ENCODE measurements at places on chromosomes 6 and 20.
A peak's percentile ranks its signal among the peaks of the same experiment; 100 is the strongest.

DNA sequence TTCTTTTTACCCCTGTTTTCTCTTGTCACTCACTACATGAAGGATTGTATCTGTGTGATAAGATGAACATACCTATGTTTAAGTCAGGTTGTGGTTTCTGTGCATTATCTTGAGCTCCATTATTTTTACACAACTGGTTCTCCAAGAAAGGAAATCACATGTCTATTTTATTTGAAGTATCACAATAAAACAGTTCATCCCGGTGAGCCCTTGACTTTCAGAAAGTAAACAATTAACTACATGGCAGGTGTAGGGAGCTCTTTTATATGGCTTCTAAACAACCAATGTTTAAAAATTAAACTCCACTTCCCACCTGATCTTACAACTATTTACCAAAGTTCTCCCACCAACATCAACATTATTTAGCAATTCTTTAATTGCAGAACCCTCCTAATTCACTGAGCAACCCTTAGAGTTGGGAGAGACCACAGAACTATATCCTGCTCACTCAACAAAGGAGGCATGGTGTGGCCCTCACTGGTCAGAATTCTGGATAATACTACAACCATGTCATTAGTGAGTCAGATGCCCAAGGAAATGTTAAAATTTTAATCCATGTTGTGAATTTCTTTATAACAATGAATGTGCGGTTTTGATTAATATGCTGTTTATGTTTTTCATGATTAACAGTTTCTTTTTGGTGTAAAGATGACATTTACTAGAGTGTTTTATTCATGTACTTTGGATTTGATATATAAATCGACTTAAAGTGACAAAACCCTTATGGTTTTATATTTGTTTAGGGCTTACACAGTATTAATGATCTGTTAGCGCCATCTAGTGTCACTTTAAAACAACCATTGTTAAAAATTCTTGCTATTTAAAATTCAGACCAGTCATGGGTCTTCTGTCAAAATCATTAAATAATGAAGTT lies 50.0 kb upstream of the SCGN start:
- no peak for DNase-seq

GRCh38 chr6:79250107-79250514 lies 15.6 kb upstream of the HMGN3 start:
- no peak for DNase-seq

- no peak for DNase-seq
Measured at GRCh38 chr6:53055873-53056272, 9.3 kb upstream of the FBXO9 start.

DNA sequence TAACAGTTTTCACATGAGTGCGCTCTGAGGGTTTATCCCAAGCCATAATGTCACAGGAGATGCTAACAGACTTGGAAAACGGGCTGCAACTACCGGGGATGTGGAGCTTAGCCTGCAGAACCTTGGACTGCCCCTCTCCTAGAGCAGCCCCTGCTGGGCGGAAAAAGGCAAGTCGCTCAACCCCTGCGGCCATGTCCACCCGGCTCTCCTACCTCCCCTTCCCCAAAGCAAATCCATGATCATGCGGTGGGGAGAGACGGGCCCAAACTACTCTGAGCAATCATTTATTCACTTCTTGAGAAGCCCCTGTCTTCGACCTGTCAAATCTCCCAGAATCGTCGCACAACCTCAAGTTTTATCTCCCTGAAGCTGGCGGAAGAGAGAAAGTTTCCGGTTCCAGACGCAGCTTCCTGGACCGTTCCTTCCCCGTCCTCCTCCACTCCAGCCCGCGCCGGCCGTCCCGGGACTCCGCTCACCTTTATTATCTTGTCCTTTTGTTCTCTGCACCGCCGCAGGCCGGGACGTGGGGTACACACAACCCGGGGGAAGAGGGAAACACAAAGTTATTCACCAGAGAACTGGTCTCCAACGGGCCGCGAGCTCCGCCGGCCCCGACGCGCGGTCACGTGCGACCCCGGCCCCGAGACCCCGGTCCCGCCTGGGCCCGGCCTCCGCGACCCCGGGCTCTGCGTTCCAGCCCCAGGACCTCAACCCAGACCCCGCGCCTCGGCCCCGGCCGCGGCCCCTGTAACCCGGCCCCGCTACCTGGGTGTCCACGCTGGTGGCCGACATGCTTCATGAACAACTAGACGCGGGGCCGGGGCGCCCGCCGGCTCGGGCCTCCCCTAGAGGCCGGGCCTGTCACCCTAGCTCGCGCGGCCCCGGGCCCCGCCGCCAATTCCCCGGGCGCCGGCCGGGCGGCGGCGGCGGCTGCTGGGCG lies 560 bp downstream of the YTHDF1 start:
- no peak for DNase-seq

DNA sequence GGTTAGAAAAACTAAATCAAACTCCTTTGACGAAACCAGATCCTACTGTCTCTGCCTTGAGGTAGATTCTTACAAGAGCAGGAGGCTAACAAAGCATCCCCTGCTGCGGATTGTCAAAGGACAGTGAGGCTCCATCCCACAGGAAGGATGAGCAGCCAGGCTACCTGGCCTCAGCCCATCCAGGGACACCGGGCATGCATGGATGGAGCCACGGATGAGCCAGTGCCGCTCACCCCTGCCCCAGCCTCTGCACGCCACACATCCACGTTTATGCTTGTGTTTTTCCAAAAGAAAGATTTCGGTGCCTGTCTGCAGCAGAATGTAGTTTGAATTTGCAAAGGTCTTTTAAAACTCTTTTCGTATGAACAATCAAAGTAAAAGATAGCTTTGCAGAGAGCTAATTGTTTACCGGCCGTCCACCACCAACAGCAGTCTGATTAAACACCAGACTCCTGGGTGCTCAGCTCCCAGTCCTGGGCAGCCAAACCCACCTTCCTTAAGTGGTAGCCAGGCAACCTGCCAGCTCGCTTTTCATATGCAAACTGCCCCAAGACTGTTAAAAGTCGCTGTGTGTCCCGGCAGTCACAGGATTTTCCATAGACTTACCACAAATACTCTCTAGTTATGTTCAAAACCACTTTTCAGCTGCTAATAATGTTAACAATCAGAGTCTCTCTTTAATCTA lies 999 bp downstream of the THBS2 start:
- DNase-seq: peak; percentile 51

DNA sequence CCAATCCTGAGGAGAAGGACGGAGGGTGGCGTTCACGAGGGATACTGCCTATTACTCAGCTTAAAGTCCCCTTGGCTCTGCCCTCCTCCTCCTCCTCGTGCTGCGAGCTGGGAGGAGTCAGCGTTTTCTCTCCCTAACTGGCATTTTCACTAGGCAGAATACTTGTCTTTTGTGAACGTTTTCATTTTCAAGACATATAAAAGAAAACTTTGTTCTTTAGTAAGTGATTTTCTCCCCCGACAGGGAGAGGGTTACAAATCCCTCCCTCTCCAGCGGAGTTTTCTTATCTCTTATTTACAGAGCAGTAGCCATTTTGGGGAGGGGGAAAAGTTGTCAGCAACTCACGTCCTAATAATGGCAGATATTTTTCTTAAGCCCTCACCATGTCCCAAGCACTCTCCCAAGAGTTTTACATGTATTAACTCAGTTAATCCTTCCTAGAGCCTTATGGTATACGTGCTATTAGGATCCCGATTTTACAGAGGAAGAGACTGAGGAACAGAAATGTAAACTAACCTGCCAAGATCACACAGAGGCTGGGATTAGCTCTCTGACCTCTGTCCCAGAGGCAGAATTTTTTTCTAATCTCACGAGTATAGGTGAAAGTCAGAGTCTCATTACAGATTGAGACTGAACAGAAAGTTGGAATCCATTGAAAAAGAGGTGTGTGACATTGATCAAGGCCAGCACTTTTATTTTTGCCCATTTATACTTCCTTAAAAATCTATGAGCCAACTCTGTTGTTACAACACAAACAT lies 30.0 kb upstream of the ZNF217 start:
- no peak for DNase-seq

- DNase-seq: no peak
Measured at GRCh38 chr6:138001750-138002349, 105.4 kb downstream of the PERP start.

- DNase-seq: no peak
Measured at GRCh38 chr20:37852666-37853065, 50.3 kb upstream of the VSTM2L start.

DNA sequence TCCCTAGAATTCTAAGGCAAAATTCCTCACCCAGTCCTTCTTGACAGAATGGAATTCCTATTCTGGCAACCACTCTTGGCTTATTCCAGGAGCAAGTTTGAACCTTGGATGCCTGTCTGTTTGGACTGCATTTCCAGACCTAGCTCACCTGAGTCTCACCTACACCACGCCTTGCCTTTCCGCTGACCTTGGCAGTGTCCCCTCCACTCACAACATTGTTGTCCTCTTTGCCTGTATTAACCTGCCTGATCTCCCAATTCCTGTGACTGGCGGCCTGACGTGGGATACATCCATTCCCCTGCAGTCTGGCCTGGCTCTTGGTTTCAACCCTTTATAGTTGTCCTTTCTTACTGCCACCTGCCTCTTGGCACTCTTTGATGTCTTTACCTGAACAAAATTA lies 281.4 kb upstream of the SOX4 start:
- DNase-seq: no peak

DNA sequence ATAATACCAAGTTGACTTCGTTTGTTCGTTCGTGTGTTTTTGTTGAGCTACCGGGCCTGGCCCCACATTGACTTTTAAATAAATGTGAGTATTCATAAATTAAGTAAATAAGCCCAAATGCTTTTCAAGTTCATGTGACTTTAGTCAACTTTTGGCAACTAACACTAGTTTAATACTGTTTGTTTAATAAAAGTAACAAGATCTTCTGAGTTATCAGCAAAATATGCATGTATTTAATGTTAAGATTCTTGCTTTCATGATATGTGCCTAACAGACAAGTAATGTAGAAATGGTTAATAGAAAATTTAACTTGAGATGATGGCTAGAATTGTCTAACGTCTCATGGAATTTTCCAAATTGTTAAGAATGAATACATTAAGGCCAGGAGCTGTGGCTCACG lies 38.7 kb upstream of the ECI2 start:
- DNase-seq: no peak

DNA sequence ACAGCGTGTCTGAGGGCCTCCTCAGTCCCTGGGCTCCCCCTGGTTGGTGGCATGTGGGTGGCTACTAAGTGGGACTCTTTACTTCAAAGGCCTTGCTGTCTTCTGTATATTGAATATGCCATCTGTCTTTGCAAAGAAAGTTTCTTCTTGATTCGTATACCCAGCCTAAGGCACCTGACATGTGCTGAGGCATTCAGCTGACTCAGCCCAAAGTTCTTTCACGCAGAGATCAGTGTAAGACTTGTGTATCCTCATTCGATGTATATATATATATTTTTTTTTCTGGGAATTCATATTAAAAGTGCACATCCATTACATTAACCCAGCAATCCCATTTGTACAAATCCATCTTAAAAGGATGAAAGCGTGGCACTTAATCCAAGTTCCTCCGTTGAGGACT lies 115.1 kb upstream of the PMEPA1 start:
- DNase-seq: no peak

DNA sequence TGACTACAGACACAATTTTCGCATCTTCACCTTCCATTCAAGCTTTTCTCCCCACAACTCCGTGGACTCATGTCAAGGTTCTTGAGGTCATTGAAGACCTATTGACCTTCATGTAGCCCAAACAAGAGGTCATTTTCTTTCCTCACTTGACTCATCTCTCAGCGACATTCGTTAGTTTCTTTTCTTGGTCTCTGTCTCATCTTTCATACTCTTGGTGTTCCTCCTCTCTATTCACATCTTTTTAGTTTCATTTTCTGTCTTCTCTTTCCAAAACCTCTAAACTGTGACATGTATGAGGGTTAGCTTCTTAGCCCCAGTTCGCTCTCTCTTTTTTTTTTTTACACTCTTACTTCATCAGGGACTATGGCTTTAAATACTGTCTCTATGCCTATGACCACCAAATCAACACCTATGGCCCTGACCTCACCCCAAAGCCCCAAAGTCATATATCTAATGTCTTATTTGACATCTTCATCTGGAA lies 128.6 kb upstream of the BACH2 start:
- no peak for DNase-seq

GRCh38 chr6:21856844-21857243 lies 263.3 kb downstream of the SOX4 start:
- DNase-seq: no peak

- no peak for DNase-seq
Measured at GRCh38 chr20:33431797-33432381, 11.7 kb downstream of the SNTA1 start.

GRCh38 chr6:108921547-108922361 lies 73.5 kb downstream of the ARMC2 start:
- DNase-seq: no peak

DNA sequence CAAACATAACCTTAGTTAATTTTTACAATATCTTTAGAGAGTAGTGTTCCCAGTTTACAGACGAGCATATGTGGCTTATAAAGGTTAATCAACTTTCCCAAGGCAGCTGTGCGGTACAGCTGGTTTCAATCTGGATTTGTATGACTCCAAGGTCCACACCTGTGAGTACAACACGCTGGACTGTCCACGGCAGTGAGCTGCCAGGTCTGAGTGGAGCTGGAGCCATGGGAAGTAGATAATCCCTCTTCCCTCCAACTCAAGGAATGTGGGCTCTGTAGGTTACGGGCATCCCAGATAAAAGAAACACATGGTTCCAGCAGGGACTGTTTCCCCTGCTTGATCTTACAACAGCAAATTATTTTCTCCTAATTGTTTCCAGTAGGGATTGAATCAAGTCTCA lies 102.2 kb downstream of the SOD2 start:
- no peak for DNase-seq

- DNase-seq: no peak
Measured at GRCh38 chr6:108163267-108163643, 2.6 kb upstream of the NR2E1 start.

- no peak for DNase-seq
Measured at GRCh38 chr6:138287144-138287955, 69.1 kb upstream of the PBOV1 start.

DNA sequence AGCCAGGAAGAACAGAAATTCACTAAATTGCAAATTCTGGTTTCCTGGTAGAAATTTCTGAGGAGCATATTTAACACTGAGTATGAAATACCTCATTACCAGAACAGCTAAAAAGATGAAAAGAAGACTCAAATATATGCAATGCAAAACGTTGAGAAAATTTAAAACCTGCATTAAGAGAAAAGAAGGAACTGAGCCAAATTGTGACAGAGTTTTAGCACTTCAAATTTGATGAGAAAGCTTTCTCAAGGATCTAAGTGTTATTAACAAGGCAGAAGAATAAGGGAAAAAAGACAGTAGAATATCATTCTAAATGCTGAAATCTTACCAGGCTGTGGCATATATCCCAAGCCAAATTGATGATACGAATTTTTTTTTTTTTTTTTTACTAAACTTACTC lies 443.0 kb downstream of the COL12A1 start:
- no peak for DNase-seq

GRCh38 chr6:29747688-29748250 lies 24.5 kb downstream of the HLA-F start:
- no peak for DNase-seq

All from C1 segment of cervical spinal cord (tissue), 14 donors.